ENCODE measurements at places on chromosomes 6 and 20. TPM values are rescaled to one million over a fixed set of nuclear protein-coding genes. Genes with fewer than 3 reads are reported as not detected.

- DNase-seq = no peak
- H3K4me1 ChIP-seq = peaks cover 23% of the 10 kb centered on the region
Measured at GRCh38 chr6:13813026-13813425, 1.3 kb downstream of the MCUR1 start.

GRCh38 chr20:36854348-36855240 lies 21.3 kb upstream of the TLDC2 start:
- 0 out of 2 replicates have a peak, but pooled peaks cover 3% of the 10 kb centered on the region for H3K36me3 ChIP-seq
- no peak for DNase-seq
- H3K27ac ChIP-seq = no peak overlapping the region
- H3K4me1 ChIP-seq = no peaks in the 10 kb centered on the region
- no peaks in the 10 kb centered on the region for H3K27me3 ChIP-seq

- no peak overlapping the region for H3K27ac ChIP-seq
- no peak overlapping the region for H3K4me3 ChIP-seq
- H3K36me3 ChIP-seq = no peaks in the 10 kb centered on the region
Measured at GRCh38 chr6:99789767-99790166, 183.1 kb downstream of the PRDM13 start.

DNA sequence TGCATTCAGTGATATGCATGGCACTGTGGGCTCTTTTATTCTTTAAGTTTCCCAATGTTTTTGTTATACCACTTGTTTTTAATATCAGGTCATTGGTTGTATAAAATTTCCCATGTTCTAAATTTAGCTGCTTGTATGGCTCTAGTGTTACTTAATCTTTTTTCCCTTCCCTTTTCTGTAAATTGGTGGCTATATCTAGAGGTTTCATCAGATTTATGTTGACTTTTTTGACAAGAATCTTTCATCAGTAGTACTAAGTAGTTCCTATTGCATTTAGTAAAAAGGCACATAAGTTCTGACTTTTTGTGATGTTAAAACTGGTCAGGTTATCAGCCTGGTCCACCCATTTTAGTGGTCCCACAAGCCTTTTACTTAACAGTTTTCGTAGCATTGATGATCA lies 51.1 kb downstream of the MMS22L start:
- H3K4me3 ChIP-seq = no peak overlapping the region
- DNase-seq = no peak
- no peaks in the 10 kb centered on the region for H3K36me3 ChIP-seq
- H3K4me1 ChIP-seq = no peaks in the 10 kb centered on the region
- no peak overlapping the region for H3K27ac ChIP-seq
- H3K27me3 ChIP-seq = no peaks in the 10 kb centered on the region

The POLR3F gene
- 15.7 TPM for total RNA-seq

The OPN5 gene
- not detected for total RNA-seq

DNA sequence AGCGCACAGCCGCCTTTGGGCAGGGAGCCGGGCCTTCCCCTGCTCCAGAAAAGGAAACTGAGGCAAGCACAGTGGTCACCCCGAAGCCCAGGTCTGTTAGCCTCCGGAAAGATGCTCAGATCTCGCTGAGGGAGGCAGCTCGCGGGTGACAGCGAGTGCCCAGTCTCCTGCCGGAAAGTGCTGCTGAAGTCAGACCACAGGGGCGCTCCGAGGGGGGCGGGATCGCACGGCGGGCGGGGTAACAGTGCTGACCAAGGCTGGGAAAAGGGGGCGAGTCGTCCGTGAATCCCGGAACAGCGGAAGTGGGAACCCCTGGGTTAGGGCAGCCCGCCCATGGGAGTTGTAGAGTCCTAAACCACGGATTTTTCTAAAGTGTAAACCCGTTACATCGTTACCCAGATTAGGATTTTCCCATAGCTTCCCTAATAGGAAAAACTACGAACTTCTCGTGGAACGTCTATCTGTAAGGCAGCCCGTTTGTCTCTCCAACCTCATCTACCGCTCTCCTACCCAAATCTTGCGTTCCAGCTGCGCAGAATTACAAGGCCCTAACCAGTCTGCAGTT lies 504 bp downstream of the VPS16 start:
- H3K36me3 ChIP-seq = no peaks in the 10 kb centered on the region
- no peak overlapping the region for H3K27ac ChIP-seq
- peak overlapping the region; percentile 80 for H3K4me3 ChIP-seq

The OXT gene
- total RNA-seq = not detected

The SLC12A5 gene
- total RNA-seq = 0.35 TPM

The MYB gene
- total RNA-seq = 10.4 TPM

The ASIP gene
- not detected for total RNA-seq

- H3K4me1 ChIP-seq = no peaks in the 10 kb centered on the region
- H3K4me3 ChIP-seq = no peak overlapping the region
- H3K36me3 ChIP-seq = no peaks in the 10 kb centered on the region
- H3K27me3 ChIP-seq = no peaks in the 10 kb centered on the region
- DNase-seq = no peak
- no peak overlapping the region for H3K27ac ChIP-seq
Measured at GRCh38 chr6:68726337-68726736, 91.3 kb downstream of the ADGRB3 start.

GRCh38 chr20:45115829-45116228 lies 855 bp upstream of the WFDC5 start:
- H3K36me3 ChIP-seq = no peaks in the 10 kb centered on the region
- DNase-seq = no peak
- H3K27me3 ChIP-seq = no peaks in the 10 kb centered on the region
- peaks cover 4% of the 10 kb centered on the region for H3K4me1 ChIP-seq
- H3K27ac ChIP-seq = no peak overlapping the region
- H3K4me3 ChIP-seq = no peak overlapping the region

DNA sequence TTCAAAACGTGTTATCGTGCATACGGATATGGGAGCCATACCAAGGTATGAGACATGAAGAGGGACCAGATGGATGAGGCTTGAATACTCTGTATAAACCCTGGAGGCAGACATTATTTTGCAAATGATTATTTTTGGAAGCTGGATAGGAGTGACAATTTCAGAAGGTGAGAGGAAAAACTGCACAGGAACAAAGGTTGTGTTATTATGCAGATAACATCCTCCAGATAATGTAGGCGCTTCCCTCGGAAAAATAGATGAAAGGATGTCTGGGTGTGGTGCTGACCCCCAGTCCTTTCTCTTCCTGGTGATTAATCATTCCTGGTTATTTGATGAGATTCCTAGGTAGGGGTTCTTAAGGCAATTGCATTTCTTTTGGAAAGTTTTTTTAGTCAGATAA lies 36.4 kb upstream of the CD83 start:
- no peaks in the 10 kb centered on the region for H3K27me3 ChIP-seq
- DNase-seq = no peak
- H3K36me3 ChIP-seq = no peaks in the 10 kb centered on the region
- no peak overlapping the region for H3K27ac ChIP-seq
- no peak overlapping the region for H3K4me3 ChIP-seq
- peaks cover 9% of the 10 kb centered on the region for H3K4me1 ChIP-seq

DNA sequence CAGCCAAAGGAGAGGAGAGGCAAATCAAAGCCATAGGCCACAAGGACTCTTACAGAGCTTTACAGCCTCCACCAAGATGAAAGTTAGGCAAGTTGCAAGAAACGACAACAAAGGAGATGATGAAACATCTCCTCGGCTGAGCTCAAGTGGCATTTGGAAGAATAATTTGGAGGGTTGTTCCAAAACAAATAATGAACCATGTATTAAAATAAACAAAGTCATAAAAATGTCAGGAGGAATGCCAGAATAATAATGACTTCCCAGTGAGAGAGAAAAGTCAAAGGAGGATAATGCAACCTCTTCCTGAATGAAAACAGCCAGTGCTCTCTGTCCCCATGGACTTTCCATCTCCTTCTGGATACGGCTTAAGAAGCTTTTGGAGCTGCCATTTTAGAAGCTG lies 371.4 kb upstream of the ID4 start:
- H3K4me1 ChIP-seq = no peaks in the 10 kb centered on the region
- no peak overlapping the region for H3K27ac ChIP-seq
- no peak overlapping the region for H3K4me3 ChIP-seq

DNA sequence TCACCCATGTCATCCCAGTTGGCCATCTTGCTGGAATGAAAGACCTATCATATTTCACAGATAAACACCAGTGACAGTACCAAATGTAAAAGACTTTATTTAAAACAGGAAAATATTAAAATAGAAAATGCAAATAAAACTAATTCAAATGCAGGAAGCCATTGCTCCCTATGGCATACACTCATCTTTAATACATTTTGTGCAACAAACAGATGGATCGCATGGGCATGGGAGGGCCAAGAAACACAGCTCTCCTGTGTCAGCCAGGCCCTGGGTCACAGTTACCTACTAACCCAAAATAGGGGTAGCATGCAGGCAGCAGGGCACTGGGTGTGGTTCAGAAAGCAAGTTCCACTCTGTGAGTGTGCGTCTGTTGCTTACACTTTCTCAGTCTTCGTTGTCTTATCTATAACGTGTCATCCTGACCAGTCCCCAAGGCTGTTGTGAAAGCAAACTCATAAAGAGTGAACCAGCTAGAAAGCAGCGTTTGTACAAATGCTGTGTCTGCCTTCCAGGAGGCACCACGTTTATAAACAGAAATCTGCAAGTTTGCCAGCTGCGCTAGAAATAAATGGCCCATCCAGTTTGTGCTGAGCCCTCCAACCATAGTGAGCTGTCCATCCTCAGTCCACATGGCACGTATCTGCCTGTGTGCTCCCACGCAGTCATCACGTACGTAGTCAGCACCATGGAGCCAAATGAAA lies 180.5 kb downstream of the SYNDIG1 start:
- no peaks in the 10 kb centered on the region for H3K4me1 ChIP-seq
- no peaks in the 10 kb centered on the region for H3K36me3 ChIP-seq
- DNase-seq = no peak
- no peak overlapping the region for H3K4me3 ChIP-seq
- H3K27ac ChIP-seq = no peak overlapping the region

The COL11A2 gene
- 1.3 TPM for total RNA-seq
